Activated T-helper 1 cell treated with anti-CD3 and anti-CD28 coated beads, Interleukin-2, amount 50 U/mL, for 16 hours (primary cell): ENCODE measurements at places on chromosomes 4 and X.

- no peak for DNase-seq
These were observed 8.1 kb downstream of the IGBP1 start for GRCh38 chrX:70141373-70141772.

DNA sequence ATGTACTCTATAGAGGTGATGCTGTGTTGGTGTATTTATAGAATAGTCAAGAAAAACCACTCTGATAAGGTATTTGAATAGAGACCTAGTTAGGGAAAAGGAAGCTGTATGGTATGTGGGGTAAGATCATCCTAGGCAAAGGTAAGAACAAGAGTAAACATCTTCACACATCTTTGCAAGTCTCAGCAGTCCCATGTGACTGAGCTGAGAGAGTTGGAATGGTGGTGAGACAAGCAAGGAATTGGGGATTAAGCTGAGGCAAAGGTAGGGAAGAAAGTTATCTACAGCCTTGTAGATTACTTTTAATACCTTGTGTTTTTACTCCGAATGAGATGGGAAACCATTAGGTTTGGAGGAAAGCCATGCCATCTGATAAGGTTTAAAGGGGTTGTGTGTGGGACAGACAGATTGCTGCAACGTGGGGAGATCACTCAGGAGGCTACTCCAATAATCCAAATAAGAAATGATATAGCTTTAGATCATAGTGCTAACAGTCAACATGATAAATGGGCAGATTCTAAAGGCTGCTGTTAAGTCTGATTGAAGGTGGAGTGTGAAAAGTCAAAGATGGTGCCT is 31.7 kb upstream of the MANBA start:
- no peak for DNase-seq

- DNase-seq, result no peak
These were observed 156.3 kb downstream of the SLC7A11 start for GRCh38 chr4:138085736-138086305.

DNA sequence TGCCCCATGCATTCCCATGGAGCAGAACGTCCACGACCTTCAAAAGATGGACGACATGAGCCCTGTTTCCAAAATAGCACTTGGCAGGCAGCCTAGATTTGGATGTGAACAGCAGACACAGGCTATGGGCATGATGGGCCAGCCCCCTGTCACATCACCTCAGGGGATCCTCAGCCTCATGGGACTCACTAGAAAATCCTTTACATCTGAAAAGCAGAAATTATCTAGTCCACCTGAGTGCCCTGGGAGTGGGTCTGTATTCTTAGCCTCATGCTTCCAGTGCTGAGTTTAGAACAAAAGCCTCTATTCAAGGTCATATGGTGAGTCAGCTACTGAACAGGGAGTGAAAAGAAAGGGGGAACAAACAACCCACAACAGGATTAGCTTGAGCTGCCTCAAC is 35.8 kb downstream of the GRIA3 start:
- no peak for DNase-seq

DNA sequence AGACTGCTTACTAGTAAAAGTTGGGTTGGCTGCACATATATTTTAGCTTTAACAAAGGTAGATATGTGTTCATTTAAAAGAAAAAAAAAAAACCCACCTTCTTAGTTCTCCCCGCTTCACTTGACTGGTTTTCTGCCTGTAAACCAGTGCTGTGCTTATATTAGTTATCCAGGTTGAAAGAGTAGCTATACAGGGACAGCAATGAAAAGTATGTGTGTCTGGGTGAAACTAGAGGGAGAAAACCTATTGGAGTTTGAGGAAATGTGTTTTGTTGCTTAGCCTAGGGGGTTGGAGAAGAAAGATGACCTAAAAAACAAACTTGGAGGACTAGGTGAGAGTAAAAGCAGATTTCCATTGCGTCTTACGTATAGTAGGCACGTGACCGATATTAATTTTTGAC is 4.5 kb downstream of the JADE1 start:
- DNase-seq, result no peak

DNA sequence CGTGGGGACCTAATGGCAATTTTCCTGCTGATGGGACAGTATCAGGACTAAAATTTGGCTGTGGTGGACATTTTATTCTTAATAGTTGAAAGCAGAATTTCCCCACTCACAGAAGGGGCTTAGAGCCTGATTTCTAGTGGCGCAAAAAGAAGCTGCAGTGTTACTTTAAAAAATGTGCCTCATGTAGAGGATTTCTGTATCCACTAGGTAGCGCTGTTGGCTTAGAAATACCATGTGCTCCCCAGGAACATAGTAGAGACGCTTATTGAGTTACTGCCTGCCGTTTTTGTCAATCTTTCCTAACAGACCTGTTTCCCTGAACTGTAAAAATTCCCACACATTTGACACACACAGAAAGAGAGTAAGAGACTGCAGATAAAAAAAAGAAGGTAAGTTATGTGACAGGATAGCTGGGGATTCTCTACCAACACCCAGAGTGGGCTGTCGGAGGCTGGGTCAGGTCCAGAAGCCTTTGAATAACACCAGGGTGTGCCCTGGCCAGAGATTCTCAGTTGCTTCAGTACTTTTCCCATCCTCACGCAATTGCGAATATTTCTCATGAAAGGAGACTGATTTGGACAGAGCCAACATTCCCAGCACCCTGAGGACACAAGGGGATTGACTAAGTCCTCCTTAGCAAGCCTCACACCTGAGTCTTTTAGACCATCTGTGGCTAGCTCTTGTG is 88.4 kb downstream of the ZXDA start:
- no peak for DNase-seq
